ENCODE measurements at places on chromosomes 12 and 14.

GRCh38 chr12:131892711-131893604, 1.5 kb upstream of the ULK1 start:
- DNase-seq = no peak

GRCh38 chr12:57214398-57214781, 2.2 kb upstream of the NXPH4 start:
- DNase-seq = peak; percentile 43

- no peak for DNase-seq
Observed at GRCh38 chr12:93093243-93093642, 164.1 kb upstream of the EEA1 start.

DNA sequence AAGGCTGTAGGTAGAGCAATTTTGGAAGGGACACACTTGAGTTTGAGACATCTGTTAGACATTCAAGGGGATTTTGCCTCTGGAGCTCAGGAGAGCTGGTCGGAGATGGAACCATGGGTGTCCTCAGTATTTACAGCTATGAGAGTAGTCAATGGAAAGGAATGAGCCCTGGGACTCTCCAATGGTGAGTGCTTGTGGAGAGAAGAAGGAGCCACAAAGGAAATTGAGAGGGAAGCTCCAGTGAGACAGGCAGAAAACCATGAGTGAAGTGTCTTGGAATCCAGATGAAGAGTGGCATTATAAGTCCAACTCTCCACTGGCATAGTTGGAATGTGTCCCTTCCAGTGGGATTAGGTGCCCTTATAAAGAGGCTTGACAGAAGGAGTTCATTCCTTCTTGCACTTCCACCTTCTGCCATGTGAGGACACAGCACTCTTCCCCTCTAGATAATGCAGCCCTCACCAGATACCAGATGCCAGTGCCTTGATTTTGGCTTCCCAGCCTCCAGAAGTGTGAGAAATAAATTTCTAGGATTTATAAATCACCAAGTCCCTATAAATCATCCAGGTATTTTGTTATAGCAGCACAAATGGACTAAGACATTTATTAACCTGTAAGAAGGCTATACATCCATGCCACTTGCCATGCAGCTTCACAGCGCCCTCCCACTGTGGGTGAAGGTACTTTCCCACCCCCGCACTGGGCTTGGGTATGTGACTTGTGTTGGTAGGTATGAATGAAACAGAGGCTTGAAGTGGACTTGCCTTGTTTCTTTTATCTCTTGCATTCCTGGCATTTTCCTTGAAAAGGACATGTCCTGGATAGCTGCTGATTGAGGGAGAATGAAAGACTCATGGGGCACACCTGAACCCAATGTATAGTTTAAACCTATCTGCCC, 27.3 kb downstream of the LLPH start:
- no peak for DNase-seq

- DNase-seq = no peak
Observed at GRCh38 chr12:68290126-68290525, 36.7 kb upstream of the IL22 start.
